ENCODE measurements at places on chromosomes 1 and 21.

GRCh38 chr21:42468491-42469131 lies 27.4 kb downstream of the RSPH1 start:
- DNase-seq: no peak

GRCh38 chr1:22971611-22972405 lies 858 bp downstream of the LACTBL1 start:
- no peak for DNase-seq

GRCh38 chr1:198809247-198809646 lies 170.4 kb downstream of the PTPRC start:
- peak; percentile 40 for DNase-seq

GRCh38 chr1:186002406-186002805 lies 268.2 kb downstream of the HMCN1 start:
- DNase-seq: no peak

GRCh38 chr1:189764391-189765320 lies 713.0 kb downstream of the BRINP3 start:
- DNase-seq: no peak

GRCh38 chr1:108478429-108479015 lies 28.4 kb downstream of the NBPF6 start:
- no peak for DNase-seq

GRCh38 chr1:100530880-100531487 lies 7.0 kb upstream of the GPR88 start:
- DNase-seq: peak; percentile 86

DNA sequence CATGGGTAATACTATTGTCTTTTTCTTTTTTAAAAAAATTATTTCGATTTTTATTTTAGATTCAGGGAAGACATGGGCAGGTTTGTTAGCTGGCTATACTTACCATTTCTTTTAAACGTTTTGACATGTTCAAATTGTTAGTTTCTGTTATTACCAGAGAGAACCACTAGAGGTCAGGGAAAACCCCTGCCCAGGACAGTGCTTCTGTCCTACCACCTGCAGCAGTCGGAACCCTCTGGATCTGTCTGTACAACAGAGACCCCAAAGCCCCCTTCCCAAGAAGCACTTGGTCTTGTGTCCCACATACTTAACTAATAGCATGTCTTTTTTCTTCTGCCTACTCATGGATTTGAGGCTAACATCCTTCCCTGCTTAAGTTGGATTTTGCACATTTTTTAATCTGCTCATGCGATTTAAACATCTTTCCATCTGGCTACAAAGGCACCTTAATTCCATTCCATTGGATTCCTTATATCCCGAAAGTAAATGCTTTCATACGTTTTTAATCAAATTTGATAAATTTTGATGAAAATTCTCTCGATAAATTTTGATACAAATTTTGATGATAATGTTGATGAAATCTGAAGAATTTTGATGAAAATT lies 10.0 kb upstream of the C1orf115 start:
- peak; percentile 31 for DNase-seq

GRCh38 chr1:226813671-226814591 lies 56.5 kb upstream of the PSEN2 start:
- DNase-seq: no peak

GRCh38 chr1:90922202-90922601 lies 99.6 kb downstream of the ZNF644 start:
- no peak for DNase-seq

Data from AG10803 (cell line).